Heart right ventricle (tissue), 16 donors: ENCODE measurements at places on chromosomes 3 and 15. TPM values are rescaled to one million over a fixed set of nuclear protein-coding genes. Genes with fewer than 3 reads are reported as not detected.

GRCh38 chr3:33089515-33089914, 7.4 kb downstream of the GLB1 start:
- DNase-seq, result no peak

DNA sequence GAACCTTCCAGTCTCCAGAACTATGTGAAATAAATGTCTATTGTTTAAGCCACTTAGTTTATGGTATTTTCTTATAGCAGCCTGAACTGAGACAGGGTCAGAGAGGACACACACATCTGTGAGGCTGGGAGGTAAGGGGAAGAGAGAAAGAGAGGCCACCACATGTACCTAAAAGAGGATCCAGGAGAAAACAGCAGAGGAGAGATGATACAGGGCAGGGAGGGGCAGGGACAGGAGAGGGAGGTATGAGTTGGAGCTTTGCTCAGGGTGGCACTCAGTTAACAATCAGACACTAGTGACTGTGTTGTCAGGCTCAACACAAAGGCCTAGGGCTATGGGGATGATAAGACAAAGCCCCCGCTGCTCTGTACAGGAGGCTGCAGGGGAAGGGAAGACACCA, 17.6 kb downstream of the KIF9 start:
- no peak for DNase-seq

TMEM62 gene
- 13.3 TPM for total RNA-seq

MYH15 gene
- 0.16 TPM for total RNA-seq

TRPM7 gene
- total RNA-seq, result 26.1 TPM
